Left kidney (tissue), 8 donors: ENCODE measurements at places on chromosomes 7 and 10.

DNA sequence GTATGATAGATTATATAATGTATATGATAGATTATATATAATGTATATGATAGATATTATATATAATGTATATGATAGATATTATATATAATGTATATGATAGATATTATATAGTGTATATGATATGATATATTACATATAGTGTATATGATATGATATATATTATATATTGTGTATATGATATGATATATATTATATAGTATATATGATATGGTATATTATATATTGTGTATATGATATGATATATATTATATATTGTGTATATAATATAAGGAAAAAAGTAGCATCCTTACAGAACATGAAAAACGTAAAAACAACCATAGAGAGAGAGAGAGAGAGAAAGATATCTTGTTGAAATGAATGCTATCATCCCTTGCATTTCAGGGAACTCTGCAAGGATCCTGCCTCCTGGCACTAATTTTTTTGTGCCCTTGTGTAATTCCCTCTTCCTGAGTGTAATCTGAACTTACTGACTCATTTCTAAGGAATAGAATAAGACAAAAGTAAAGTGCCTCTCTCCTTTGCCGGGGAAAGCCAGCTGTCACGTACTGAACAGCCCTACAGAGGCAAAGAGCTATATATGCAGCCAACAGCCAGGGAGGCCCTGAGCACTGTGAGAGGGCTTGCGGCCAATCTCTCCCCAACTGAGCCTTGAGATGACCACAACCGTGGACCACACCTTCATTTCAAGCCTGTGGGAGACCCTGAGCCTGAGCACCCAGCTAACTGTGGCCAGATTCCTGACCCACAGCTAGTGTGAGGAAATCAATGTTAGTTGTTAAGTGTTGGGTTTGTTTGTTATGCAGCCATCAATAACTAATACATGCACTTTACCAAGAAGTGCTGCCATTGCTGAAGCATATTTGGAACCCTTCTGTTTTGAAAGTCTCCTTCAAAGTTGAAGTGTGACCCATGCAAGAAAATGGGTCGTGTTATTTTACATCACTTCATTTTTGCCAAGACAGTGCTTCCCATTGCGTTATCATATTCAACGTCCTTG, 61.1 kb upstream of the EZH2 start:
- DNase-seq, result no peak

GRCh38 chr7:33024189-33024757, 38.3 kb downstream of the NT5C3A start:
- no peak for DNase-seq

DNA sequence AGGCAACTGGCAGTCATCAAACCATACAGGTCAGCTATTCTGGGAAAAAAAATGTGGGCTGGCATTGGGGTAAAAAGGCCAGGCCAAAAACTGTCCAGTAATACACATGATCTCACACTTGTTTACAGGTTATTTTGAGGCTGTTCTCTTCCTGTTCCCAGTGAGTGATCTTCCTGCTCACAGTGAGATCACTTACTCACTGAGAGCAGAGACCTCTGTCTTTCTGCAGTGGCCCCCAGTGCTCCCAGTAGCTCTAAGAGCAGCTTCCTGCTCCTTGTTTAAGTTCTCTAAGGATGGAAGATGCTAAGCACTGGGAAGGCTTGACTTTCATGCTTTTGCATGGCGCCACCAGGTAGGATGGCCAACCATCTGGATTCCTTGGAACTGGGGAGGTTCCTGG, 93.5 kb upstream of the KIAA1217 start:
- DNase-seq, result no peak

DNA sequence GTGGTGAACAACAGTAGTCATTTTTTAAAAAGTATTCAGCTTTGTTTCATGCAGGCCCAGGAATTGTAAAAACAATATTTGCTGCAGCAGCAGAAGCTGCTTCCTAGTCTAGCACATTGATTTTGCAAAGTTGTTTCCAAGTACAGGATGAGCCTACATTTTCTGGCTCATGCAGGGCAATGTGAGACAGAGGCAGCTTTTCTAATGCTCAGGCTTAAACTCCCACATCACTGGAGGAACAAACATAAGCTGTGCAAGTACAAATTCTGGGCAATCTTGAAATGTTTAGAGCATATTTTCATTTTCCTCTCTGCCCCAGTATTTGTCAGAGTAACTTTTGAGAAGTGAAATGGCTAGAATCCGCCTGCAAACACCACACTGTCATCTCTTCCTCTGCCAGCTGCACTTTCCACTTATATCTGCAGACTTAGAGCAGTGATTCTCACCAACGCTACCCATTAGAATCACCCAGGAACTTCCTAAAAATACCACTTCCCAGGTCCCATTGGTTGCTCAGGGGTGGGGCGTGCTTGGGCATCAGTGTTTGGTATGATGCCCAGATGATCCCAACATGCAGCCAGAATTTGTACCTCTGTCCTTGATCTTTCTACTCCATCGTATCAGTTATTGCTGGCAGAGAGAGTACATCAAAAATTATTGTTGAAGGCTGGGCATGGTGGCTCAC, 304.1 kb upstream of the LRGUK start:
- DNase-seq, result no peak

DNA sequence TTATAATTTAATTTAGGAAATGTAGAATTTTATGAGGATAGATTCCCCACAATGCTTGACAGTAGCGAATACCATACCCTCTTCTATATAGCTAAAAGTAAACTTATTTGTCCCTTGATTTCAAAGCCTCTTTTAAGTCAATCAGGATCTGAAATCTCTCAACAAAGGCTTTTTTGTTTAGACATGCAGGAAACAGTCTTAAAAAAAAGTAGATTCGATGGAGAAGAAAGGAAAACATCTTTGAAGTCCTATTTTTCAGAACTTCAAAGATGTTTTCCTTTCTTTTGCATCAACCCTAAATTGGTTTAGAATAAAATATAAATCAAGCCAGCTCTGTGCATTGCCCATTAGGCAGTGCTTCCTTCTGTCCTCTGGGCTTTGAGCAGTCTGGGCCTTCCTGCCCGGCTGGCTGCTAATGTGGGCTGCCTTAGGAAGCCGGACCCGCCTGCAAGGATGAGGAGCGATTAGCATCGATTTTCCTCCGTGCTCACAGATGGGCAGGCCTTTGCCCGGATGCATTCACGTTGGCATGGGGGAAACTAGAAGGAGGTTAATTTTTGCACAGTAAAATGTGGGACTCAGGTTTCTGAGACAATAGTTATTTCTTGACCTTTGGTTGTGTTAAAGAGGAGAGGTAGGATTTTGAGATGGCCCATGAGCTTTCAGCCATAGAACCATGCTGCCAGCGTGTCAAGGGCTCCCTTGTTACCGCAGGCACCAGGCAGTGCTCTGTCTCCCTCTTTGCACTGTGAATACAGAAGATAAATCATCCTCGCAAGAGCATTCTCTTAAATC, 15.5 kb downstream of the MSRB2 start:
- peak; percentile 22 for DNase-seq

GRCh38 chr7:116465125-116465524, 34.4 kb upstream of the CAV2 start:
- no peak for DNase-seq

GRCh38 chr10:102476466-102477141, 25.3 kb upstream of the C10orf95 start:
- DNase-seq, result no peak

DNA sequence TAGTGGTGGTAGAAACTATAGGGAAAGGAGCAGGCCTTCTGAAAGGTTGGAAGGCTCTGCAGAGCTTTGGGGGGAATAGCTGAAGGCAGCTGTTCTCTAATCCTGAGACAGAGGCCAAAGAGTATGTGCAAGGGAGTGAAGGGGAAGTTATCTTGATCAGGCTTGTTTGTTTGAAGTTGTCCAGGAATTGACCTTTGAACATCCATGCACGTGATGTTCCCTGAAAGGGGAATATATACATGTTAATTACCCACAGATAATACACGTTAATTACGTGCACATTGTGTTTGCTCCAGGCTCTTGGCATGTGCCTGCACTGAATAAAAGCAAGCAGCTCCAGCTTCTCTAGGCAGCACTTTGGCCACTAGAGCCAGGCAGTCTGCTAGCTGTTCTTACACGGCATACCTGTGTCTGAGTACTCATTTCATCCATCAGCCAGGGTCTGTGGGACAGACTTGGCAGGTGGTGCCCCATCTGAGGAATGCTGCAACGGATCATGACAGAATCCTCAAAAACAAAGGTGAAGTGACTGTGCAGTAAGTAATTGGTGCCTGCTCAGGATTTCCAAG, 18.0 kb upstream of the STARD3NL start:
- DNase-seq, result no peak

DNA sequence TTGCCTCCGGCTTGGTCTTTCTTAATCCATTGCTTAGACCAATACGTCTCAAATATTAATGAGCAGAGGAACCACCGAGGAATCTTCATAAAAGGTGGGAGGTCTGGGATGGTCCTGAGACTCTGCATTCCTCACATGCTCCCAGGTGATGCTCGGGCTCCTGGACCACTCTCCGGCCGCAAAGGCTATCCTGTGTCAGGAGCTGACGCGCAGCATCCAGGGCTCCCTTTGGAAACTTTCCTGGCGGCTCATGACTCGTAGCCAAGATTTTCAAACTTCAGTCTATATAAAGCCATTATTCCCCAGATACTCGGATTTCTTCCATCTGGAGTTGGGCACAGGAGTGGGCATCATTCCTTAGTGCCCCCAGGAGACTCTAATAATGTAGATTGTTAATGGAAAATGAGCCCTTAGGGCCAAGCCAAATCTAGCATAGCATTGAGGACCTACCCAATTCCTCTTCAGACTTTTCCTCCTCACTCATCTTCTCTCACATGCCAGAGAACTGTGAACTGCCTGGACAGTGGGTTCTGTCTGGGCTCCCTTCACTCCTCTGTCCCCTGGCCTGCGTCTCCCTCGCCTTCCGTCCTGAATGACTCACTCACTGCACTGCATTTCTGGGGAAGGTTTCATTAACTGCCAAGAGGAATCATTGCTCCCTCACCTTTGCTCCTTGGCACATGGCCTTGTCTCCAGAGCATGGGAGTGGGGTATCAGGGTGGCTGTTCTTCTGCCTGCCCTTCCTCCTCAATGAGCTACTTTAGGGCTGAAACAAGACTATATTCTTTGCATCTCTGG, 89.3 kb downstream of the MKI67 start:
- no peak for DNase-seq

GRCh38 chr10:73590881-73591799, at the start of gene USP54:
USP54 (minus strand) TSS chr10:73591342; CDS start chr10:73575658, 15,684 bp downstream.
- DNase-seq, result peak; percentile 37

GRCh38 chr10:133067149-133068105, 20.3 kb upstream of the ADGRA1 start:
- DNase-seq, result no peak

GRCh38 chr10:28928484-28928883, 251.2 kb downstream of the BAMBI start:
- no peak for DNase-seq
